ENCODE measurements at places on chromosomes 2 and 18. TPM values are rescaled to one million over a fixed set of nuclear protein-coding genes. Genes with fewer than 3 reads are reported as not detected.

The AOX1 gene
- total RNA-seq, result 629 TPM

The MOCOS gene
- total RNA-seq, result 4.3 TPM

The CFAP53 gene
- total RNA-seq, result not detected

The SCN7A gene
- 19.9 TPM for total RNA-seq

The MARCO gene
- 26.3 TPM for total RNA-seq

The COLEC12 gene
- 25.3 TPM for total RNA-seq

The STK17B gene
- 57.2 TPM for total RNA-seq

The TMEM169 gene
- total RNA-seq, result 0.95 TPM

The CYP1B1 gene
- 143 TPM for total RNA-seq

The LYPD6B gene
- not detected for total RNA-seq

The HOXD11 gene
- not detected for total RNA-seq

The MFSD2B gene
- not detected for total RNA-seq

Data from omental fat pad (tissue), 4 donors.